Activated CD8-positive, alpha-beta memory T cell treated with anti-CD3 and anti-CD28 coated beads, Interleukin-2, amount 50 U/mL, for 4 hours (primary cell): ENCODE measurements at places on chromosomes 7 and 10.

- no peak for DNase-seq
Measured at GRCh38 chr7:82599895-82600294, 156.3 kb upstream of the CACNA2D1 start.

- no peak for DNase-seq
Measured at GRCh38 chr7:26321435-26321834, 29.8 kb downstream of the SNX10 start.

DNA sequence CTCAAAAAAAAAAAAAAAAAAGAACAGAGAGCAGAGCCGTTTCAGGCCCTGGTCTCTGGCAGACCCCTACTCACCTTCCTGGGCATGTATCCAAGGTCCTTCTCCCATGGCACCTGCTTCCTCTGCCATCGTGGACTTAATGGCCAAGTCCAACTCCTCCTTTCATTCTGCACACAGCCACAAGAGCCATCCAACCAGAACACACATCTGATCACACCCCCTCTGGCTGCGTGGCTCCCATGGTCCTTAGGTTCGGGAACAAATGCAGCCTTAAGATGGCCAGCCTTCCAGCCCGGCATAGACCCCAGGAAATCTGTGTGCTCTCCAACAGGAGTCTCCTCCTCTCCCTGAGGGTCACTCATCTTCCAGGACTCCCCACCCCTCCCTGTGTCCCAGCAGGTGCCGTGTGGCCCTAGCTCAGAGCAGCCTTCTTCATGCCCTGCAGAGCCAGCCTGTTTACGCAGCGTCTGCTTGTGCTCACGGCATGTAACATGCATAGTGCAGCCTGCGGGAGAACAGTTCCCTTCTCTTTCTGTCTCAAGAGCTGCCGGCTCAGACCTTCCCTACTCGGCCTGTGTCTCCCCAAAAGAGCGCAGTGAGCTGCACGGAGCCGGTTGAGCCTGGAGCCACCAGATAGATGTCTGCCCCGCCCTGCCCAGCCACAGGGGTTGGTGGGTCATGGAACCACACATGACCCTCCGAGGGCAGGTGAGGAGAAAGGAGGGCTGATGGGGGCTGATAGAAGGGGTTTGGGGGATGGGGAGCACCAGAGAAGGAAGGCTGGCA lies 157.3 kb downstream of the NRF1 start:
- no peak for DNase-seq

DNA sequence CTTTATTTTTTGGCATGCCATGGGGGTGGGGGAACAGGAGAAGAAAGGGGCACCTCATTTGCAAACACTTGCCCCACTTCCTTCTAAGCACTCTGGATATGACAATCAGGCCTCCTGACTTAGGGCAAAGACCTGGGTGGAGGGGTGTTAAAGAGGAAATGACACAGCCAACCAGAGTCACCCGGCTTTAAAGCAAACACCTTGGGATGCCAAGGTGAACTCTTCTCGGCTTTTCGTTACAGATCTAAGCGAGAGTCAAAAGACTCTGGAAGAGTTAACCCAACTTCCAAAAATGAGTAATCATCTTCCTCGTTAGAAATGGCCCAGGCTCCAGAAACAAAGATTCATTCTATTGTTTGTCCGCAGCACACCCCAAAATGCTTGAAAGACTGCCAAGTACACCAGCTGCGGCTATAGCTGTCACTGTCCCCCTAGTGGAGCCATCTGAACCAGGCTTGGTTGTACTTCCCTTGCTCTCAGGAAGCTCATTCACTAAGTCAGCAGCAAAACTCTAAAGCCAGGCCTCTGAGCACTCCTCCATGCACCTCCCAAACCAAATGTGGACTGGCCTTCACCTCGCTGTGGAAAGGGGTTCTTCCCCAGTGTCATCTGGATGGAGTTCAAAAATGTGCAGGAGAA lies 24.8 kb downstream of the FAM53B start:
- DNase-seq: peak; percentile 63

- no peak for DNase-seq
Measured at GRCh38 chr7:44380831-44381493, 55.6 kb upstream of the CAMK2B start.

DNA sequence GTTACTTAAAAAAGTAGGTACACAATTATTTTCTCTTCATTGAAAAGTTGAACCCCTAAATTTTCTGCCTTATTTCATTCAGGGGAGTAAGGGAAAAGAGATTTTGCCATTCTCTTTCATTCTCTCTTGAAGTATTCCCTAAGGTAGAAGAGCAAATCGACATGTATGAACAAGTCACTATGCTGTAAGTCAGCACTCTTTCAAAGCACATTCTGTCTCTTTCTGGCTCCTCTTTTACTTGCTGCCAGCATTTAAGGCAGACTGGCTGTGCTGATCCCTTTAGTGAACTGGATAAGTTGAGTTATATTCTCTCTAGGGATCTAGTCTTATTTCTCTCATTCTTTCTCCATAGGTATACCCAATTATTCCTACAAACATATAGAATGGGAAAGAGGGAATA lies 222.3 kb upstream of the ZWINT start:
- DNase-seq: no peak

DNA sequence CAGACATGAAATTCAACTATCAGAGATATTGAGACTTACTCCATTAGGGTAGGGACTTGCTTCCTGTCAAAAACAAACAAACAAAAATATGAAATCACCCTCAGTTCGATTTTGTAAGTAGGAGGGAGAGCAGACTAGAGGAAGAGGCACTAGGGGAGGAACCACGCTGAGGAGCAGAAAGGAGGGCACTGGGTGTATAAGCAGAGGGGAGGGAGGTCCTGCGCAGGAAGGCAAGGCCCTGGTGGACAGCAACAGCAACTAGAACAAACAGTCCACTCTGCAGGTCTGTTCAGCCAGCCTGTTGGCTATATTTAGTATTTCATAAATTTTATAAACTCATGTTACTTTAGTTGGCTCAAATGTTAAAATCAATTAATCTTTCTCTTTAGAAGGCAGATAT lies 937.1 kb upstream of the C7orf33 start:
- no peak for DNase-seq

DNA sequence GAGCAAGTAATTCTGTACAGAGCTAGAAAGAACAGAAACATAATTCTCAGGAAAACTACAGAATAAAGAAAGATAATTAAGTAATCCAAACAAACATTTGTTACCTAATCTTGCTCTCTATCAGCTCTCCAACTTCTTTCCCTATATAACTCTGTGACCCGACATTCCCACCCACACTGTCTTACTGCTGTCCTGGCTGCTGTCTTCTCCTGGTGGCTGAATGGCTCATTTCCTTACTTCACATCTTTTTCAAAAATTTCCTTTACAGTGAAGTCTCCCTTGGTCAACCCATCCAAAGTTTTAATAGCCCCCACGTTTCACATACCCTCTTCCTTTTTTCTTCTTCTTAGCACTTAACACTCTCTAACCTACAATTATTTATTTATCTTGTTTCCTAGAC lies 64.0 kb downstream of the HYCC1 start:
- no peak for DNase-seq

DNA sequence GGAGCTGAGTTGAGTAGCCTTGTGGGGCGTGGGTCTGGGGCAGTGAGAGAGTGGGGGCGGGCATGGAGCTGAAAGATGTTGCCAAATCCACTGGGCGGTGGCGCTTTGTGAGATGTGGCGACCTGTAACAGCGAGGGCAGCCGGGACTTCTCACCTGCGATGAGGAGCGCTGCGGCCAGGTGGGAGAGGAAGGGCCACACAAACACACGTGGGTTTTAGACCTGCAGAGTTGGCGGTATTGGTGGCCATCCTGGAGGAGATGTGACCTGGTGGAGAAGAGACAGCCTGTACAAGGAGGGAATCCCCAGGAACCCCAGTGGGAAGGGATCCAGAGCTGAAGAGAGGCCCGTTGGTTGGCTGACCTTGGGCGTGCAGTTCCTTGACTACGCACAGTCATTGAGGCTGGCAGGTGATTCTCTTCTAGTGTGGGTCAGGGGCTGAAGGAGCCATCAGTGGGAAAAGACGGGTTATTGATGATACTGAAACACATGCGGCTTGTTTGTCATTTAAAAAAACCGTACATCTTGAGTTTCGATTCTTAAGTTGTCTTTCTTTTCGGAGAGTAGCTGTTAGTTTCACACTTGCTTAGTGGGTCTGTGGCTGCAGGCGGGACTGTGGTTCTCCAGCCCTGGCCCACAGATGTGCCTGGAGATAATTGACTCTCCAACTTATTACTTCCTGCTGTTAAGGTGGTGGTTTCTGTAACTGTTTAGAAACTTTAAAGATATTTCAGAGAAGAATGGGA lies 2.4 kb downstream of the CHST12 start:
- DNase-seq: peak; percentile 39
